ENCODE measurements at places on chromosomes 1 and 21.

DNA sequence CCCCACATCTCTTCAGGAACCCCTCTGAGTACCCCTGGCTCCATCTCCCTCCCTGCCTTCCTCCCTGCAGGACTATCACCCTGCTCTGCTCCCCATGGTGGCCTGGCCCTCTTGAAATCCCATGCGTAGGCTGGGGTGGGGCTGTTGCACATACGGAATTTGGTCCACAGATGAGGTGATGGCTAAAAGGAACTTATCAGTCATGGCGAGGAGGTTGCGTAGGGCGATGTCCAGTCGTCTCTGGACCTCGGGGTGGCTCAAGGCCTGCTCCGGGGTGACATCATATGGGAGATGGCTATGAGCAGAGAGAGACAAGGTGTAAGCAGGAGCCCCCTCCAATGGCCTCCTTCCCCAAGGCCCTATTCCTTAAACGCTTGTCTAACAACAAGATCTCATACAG, 35.3 kb downstream of the IQGAP3 start:
- DNase-seq, result no peak

DNA sequence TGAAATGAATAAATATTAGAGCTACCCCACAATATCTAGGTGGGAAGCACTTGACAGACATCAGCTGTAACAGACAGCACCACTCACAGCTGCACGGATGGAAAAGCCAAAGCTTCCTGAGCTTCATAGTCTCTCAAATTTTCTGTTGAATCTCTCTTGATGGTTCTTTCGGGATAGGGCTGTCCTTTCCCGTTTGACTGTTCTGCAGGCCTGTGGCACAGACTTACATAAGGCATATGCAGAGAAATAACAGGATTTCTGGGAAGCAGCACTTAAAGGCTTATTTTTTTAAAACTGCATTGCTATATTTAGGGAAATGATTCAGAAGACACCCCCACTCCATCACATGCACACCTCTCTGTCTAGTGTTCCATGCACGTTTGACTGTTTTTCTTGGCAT, 77.5 kb downstream of the ZNF648 start:
- no peak for DNase-seq

DNA sequence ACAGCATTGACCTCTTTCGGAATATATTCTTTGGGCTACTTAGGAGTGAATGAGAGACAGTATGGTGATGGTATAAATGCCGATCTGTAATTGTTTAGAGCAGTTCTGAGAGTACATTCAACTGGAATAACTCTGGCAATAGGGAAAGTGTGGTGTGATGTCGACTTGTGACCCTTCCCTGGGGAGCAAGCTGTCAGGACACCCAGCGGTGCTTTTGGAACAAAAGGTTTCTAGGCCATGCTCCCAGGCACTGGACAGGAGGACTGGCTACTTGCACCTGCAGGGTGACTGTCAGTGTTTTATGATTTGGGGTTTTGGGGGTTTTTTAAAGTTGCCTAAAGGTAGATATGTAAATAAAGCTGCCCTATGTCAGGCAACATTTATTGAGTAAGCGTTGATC, 50.9 kb downstream of the MACO1 start:
- DNase-seq, result no peak

DNA sequence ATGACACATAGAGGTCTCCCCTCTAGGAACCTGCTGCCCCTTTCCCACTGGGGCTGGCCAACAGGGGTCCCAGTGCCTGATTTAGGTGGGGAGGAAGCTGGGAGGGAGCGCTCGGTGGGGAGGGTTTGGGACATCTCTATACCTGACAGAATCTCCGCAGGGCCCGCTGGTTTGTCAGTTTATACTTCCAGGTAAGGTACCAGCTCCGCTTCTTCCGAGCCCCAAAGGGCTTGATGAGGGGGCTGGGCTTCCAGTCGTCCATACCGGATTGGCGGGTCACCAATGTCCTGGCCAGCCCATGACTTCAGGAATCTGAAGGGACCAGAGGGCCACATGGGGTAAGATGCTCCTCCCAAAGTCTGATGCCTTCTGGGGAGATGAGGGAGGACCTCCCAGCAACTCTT, 672 bp downstream of the POMGNT1 start:
- no peak for DNase-seq

DNA sequence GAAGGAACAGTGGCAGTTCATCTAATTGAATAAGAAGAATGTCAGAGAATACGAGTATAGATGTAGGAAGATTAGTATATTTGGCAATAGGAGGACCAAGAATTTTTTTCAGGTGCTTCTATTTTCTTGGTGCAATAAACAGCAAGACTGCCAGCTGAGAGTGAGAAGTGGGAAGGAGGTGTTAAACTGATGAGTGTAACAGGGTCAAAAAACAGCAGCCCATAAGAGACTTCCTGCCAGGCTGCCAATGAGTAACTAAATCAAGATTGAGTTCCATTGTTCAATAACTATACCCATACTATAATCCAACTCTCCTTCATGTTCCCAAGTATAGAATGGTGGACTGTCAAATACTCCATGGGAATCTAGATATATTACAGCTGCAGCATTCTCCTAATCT, 28.7 kb downstream of the LYST start:
- DNase-seq, result no peak

- DNase-seq, result no peak
Observed at GRCh38 chr21:41213021-41213420, 45.1 kb downstream of the BACE2 start.

DNA sequence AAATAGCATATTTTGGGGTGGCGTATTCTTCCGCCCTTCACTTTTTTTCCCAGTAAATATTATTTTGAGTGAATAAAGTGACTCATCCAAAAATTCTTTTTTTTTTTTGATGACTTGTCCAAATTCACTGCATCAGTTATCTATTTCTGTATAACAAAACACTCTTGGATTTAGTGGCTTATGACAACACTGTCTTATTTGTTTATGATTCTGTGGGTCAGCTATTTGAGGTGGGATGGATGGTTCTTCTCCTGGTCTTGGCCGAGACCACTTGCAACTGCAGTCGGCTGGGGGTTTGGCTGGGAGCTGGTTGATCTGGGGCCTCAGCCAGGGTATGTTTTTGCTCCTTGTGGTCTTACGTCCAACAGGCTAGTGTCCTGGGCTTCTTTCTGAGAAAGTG, 39.9 kb upstream of the SRSF10 start:
- no peak for DNase-seq

- DNase-seq, result no peak
Observed at GRCh38 chr1:98035602-98036002, 114.8 kb upstream of the DPYD start.

DNA sequence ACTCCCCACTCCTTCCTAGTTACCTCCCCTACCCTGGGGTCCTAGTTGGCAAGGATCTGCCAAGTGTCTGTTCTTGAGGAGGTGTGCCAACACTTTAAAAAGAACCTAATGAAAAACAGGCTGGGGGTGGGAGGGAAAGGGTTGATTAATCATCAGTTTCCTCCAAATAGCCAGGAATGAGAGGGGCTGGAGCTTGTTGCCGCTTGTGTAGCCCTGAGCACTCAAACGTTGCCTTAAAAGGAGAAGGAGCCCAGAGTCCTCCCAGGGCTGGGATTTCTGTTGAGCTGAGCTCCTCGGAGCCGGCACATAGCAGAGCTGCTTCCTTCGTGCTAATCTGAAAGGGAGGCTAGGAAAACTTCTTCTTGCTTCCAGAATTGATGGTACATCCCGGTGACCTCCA, 15.9 kb downstream of the SHISA4 start:
- no peak for DNase-seq

- no peak for DNase-seq
Observed at GRCh38 chr1:115827452-115828044, 13.4 kb downstream of the NHLH2 start.

GRCh38 chr1:238404921-238405320, 514.2 kb upstream of the ZP4 start:
- DNase-seq, result no peak

DNA sequence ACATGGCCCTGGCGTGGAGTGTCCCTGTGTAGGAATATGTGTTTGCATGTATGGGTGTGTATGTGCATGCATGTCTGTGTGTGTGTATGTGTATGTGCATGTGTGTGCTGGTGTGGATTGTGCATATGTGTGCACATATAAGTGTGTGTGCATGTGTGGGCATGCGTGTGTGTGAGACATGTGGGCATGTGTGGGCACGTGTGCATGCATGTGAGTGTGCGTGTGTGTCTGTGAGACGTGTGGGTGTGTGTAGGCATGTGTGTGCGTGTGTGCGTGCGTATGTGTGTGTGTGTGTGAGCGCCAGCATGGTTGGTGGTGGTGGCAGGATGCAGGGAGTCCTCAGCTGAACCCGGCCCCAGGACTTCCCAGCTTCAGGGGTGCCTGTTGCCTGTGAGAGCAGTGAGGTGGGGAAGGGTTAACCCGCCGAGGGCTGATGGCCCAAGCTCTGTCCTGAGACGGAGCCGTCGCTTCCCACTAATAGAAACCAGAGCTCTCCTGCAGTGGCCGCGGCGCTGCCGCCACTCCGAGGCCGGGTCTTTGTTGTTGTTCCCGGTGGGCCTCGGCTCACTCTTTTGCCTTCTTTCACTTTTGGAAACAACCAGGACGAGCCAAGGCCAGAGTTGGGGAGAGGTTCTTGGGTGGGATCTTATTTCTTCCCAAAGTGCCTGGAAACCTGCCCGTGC, 143.6 kb upstream of the ARHGEF16 start:
- DNase-seq, result no peak

All from cerebellar nuclear complex (tissue), 1 donor.